ENCODE measurements at places on chromosomes 1 and 21.

GRCh38 chr1:152954436-152954835 is 7.4 kb downstream of the SPRR5 start:
- no peak for DNase-seq

DNA sequence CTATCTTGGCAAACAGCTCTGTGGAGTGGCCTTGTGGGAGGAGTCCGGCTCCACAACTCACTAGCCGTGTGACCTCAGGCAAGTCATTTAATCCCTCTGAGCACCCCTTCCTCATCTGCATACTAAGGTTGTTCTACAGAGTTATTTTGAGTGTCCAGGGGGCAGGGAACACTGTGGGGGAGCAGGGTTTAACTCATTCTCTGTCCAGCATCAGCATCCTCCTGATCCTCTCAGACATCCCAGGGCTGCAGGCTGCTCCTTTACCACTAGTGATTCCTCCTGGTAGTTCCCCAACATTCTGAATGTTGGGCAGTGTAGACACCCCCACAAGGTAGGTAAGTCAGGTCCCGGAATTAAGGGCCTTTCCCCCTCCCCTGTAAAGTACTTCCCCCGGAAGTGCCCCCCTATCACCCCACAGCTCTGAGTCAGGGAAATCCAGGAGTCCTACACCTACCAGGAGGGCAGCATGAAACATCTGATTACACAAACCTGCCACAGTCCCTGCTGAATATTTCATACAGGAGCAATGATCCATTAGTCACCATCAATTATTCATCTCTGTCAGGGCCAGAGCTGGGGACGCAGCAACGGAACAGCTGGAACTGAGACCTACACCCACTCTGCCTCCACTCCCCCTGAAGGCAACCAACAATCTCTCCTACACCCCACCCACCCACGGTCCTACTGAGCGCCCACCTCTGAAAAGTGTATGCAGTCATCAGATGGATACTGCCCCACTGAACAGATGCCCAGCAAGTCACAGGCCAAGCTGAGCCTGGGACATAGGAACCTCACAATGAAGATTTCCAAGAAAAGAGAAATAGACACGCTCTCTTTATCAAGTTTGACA is 20.5 kb downstream of the SYT2 start:
- DNase-seq, result no peak

- DNase-seq, result no peak
Observed at GRCh38 chr1:54273092-54273794, 73.3 kb downstream of the MRPL37 start.

DNA sequence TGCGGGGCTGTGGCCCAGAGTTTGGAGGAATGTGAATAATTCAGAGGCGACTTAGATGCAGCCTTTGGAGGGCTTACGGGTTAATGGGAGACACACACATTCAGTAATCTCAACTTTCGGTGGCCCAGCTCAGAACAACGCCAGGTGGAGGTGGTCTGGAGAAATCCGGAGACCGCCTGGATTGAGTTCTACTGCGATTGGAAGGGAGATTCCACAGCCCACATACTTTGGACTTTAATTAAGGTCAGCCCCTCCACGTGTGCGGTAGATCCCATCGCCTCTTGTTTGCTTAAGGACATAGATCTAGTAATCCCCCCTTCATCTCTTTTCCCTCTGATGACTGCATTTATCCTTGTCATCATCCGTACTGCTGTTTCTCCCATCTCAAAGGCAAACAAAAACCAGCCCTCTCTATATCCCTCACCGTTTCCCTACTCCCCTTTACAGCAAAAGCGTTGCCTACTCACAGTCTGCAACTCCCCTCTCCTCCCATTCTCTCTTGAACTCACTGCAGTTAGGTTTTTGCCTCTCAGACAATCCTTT is 720 bp upstream of the BSDC1 start:
- DNase-seq, result no peak

- DNase-seq, result no peak
Observed at GRCh38 chr1:115976062-115976920, at the start of gene SLC22A15. TSS of gene SLC22A15 (plus strand) at chr1:115976513. CDS start at chr1:115976628, 115 bp downstream.

Data from stimulated activated CD4-positive, alpha-beta T cell treated with anti-CD3 and anti-CD28 coated beads, TNF-alpha, amount 100 ng/mL, for 24 hours (primary cell).